Cardiac septum (tissue), 1 donor: ENCODE measurements at places on chromosomes 4 and X.

- DNase-seq = no peak
These were observed 218.2 kb downstream of the SCFD2 start for GRCh38 chr4:53147711-53148110.

DNA sequence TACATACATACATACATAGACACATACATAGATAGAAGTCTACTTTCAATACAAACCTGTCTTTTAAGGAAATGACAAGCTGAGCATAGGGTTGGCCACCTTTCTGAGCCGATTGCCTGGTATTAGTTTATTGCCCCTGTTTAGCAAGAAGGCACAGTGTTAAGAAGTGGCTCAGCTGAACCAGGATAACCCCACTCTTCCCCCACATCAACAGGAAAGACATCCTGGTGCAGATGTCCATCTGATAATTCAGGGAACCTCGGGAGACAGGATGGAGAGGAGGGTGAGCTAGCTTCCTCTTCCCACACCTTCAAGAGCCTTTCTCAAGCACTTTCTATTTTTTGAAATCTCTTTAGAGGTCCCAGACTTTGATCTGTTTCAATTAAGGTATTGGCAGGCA is 52.3 kb downstream of the PKD2 start:
- DNase-seq = no peak

DNA sequence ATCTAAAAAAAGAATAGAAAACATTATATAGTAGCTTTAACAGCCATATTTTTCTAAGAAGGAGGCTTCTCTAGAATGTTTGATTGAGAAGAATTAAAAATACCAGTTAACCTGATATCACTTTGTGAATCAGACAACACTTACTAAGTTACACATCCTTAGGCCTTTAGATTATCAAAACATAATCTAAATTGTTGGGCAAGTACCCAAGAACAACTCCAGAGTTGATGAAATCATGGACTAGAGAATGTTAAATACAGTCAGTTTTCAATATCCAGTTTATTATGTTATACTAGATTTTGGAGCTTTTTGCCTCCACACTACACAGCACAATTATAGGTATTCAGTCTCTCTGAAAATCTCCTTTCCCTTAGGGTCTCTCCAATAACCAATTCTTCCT is 39.6 kb downstream of the ARL13A start:
- DNase-seq = no peak

DNA sequence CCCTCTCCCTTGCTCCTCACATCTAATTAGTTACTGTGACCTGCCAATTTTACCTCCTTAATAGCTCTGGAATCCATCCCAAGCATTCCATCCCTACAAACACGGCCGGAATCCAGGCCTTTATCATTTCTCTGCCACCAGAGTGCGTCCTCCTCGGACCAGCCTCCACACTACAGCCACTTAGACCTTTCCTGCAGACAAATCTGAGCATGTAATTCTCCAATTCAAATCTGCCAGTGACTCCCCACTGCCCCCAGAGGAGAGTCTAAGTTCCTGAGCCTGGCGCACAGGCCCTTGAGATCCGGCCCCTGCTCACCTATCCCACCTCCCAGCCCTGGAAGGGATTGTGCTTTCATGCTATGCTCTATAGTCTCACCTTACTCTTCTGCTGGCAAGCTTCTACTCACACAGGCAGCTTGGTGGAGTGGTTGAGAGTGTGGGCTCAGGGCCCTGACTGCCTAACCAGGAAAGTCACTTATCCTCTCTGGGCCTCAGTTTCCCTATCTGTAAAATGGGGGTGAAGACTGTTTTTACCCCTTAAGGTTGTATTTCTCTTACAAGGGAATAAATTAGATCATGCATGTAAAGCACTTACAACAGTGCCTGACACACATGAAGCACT is 31.2 kb downstream of the PJA1 start:
- DNase-seq = no peak

GRCh38 chrX:105526431-105526830 is 295.9 kb upstream of the NRK start:
- no peak for DNase-seq
